Lung (tissue), 17 donors: ENCODE measurements at places on chromosomes 1 and 21.

DNA sequence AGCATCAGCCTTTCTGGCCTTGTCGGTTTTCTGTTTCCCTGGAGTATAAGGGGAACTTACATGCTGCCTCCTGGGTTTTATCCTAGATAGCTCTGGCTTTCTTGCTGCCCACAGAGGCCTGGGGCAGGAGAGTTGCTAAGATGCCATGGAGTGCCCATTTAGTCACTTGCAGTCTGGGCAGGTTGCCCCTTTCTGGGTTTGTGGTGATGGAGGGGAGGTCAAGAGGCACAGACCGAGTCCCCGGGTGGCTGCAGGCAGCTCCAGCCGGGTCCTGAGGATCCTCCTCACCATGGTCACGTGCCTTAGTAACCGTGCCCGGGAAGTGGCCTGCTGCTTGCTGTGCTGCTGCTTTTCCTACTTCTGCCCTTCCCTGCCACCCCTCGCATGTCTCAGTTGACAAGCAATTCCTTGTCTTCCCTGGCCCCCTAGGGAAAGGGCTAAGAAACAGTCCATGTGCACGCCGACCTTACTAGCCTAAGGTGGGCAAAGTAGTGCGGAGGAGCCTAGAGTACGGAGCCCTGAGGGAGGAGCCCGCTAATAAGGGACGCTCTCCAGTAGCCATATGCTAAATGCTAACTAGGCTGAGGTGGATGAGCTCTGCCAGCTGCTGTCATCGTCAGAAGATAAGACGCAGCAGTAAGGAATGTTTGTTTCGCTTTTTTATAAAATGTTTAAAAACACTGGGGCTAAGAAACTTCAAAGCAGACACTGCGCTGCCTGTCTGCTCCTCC, 34.8 kb downstream of the CLCA1 start:
- DNase-seq = peak; percentile 72

DNA sequence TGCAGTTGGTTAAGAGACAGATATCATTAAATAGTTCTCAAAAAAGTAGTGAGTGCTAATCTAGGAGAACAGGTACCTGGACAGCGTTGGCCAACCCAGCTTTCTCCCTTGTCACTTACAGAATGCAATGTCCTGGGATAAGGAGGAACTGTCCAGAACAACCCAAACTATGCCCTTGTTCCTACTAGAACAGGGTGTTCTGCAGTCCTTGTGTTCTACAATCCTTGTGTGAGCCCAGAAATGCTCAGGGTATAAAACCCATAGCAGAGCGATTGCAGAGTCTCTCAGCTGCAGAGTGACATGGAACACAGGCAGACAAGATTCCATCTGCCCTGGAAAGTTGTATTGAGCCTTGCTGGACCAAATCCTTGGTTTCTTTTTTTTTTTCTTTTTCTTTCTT, 83.5 kb upstream of the VANGL1 start:
- no peak for DNase-seq

DNA sequence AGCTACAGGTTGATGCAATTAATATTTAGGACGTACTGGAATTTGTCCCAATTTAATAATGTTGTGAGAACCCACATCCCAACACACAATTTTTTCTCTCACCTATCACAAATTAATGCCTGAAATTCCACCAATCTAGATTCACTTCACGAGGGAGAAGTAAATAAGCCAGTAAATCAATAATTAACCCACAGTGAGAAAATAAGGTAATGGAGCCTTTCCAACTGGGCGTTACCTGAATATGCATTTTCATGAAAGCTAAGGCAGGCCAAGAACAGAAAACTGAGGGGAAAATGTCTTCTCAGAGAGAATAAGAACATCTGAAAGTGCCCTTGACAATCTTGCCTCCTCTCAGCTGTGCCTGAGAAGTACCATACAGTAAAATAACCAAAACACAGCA, 240.8 kb upstream of the NR5A2 start:
- no peak for DNase-seq

DNA sequence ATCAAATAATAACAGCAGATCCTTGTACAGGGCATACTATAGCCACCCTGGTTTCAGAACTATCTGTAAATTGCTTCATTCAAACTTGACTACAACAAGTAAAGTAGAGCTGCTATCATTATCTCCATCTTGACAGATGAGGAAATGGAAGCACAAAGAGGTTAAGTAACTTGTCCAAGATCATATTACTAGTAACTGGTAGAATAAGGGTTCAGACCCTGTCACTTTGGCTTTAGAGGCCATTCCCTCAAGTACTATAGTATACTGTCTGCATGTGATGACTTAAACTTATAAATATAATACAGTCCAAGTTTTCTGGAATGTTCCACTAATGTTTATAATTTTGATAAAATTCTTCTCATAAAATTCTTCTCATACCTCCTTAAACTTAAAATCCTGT, 24.8 kb downstream of the PGM1 start:
- no peak for DNase-seq

GRCh38 chr1:85224295-85224694, 23.5 kb upstream of the SYDE2 start:
- peak; percentile 90 for DNase-seq

DNA sequence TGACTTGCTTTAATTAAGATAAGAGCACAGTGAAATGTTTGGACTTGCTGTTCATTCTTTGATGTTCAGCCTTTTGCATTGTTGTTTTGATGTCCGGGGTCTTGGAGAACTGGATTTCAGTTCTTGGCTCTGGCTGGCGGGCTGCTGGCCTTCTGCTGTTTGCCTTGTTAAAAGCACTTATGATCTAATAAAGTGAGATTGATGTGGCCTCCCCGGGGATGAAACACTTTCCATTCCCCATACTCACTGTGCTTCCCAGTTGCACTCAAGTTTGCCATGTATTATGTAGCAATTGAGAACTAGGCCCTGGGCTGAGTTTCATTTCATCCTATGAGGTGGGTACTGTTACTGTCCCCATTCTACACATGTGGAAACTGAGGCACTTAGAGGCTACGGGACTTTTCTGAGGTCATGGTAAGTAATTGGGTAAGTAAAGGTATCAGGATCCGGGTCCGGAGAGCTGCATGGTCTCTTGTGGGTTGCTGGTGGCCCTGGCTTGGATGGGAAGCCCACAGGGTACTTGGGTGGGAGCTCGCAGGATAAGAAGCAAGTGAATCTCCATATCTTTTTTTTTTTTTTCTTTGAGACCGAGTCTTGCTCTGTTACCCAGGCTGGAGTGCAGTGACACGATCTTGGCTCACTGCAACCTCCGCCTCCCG, 127.7 kb upstream of the ZBTB40 start:
- peak; percentile 55 for DNase-seq

DNA sequence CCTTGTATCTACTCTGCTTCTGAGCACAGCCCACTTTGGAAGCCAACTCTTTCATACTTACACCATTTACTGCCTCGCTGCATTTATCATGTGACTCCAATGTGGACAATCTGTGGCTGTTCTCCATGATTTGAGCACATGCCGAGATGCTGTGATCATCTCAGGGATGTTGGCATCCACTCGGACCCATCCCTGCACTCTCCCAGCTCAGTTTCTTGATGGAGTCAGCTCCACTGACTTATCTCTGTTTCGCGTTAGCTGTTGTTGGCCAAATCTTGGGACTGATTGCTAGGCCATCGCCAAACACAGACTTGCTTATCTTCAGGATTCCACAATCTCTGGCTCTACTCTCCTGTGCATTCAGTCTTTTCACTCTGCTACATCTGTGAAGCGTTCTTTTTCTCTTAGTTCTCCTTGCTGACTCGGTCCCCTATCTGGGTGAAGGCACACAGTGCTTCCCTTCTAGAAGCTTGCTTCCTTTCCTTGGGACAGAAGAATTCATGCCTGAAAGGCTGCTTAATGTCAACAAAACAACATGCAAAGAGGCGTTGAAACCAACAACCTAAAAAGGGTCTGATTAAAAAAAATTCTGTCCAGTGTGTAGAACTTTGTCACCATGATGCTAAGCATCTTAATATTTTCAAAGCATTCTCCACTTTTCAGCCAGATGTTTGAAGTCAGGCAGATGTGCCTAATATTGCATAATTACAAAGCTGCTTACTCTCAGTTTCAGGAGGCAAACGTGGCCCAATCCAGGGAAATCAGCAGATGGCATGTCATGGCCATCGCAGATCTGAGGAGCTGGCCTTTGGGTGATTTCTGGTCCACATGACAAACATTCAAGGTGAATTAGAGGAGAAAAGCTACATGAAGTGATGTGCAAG, 120.7 kb downstream of the NGF start:
- DNase-seq = no peak

GRCh38 chr1:66334318-66334717, 199.6 kb upstream of the SGIP1 start:
- DNase-seq = no peak

- no peak for DNase-seq
Observed at GRCh38 chr1:44696101-44696500, 21.6 kb downstream of the ARMH1 start.

GRCh38 chr1:12383001-12383400, 153.2 kb downstream of the VPS13D start:
- DNase-seq = no peak

GRCh38 chr1:206108635-206109034, 8.6 kb downstream of the AVPR1B start:
- no peak for DNase-seq

DNA sequence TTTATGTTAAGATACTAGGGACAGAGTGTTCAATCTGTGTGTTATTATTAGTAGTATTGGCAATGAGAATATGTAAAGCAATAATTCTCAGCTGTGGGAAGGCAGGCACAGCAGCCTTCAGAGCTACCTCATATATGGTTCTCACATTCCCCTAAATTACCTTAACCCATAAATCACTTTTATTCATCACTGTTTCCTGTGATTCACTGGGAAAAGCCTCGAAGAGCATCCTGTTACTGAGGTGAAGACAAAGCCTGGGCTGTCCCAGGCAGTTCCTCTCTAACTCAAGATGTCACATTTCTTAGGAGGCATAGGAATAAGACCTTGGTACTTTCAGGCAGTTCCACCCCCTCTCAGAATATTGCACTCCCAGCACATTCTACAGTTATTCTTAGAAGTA, 965.7 kb downstream of the NCAM2 start:
- no peak for DNase-seq

DNA sequence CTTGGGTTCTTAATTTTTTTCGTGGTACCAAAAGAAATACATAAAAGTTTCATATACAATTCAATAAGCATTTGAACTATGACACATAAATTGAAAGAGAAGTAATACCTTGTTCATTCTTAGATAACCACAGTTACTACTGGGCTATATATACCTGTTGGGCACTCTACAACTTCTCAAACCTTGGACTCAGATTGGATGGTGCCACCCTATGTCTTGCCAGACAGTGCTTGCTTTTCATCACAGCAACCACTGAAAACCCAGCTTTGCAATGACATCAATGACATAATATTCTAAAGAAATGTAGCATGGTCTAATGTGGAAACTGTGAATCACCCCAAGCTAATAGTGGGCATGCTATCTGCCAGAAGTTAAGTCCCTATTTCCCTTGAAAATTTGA, 62.8 kb upstream of the DPH5 start:
- DNase-seq = no peak

- peak; percentile 26 for DNase-seq
Observed at GRCh38 chr1:202085682-202086373, 36.9 kb upstream of the GPR37L1 start.

GRCh38 chr1:243793298-243793697, 56.7 kb downstream of the AKT3 start:
- peak; percentile 13 for DNase-seq

- no peak for DNase-seq
Observed at GRCh38 chr21:44897326-44898010, 23.2 kb downstream of the ITGB2 start.

DNA sequence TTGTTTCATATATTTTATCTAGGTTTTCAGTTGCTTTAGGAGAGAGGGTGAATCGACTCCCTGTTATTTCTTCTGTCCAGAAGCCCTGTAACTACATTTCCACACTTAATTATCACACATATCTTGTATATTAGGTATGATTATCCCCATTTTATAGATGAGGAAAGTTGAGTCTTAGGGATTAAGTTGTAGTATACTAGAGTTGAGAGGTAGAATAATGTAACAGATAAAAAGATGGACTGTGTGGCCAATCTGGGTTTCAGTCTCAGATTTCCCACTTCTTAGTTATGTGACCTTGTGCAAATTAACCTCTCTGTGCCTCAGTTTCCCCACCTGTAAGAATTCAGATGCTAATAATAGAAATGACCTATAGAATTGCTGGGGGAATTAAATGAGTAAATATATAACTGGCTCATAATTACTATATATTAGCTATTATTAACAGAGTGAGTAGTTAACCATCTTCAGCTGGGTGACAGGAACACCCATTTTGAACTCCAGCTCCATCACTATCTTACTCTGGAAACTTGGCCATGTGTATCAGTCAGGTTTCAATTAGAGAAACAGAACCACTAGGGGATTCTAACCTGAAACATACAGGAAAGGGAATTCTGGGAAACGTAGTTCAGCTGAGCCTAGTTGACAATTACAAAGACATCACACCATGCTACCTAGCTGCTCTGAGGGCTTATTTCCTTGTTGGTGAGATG, 20.4 kb upstream of the FOXO6 start:
- DNase-seq = no peak

GRCh38 chr21:19507682-19508260, 1104.2 kb upstream of the TMPRSS15 start:
- DNase-seq = no peak

- DNase-seq = peak; percentile 6
Observed at GRCh38 chr1:168392958-168393549, 112.4 kb downstream of the TBX19 start.

- no peak for DNase-seq
Observed at GRCh38 chr1:212288615-212289014, 3.4 kb downstream of the PPP2R5A start.
